ENCODE measurements at places on chromosomes 3 and 15.
A peak's percentile ranks its signal among the peaks of the same experiment; 100 is the strongest.

- peak; percentile 41 for DNase-seq
These were observed 6.0 kb downstream of the CCR2 start for GRCh38 chr3:46359733-46360493.

DNA sequence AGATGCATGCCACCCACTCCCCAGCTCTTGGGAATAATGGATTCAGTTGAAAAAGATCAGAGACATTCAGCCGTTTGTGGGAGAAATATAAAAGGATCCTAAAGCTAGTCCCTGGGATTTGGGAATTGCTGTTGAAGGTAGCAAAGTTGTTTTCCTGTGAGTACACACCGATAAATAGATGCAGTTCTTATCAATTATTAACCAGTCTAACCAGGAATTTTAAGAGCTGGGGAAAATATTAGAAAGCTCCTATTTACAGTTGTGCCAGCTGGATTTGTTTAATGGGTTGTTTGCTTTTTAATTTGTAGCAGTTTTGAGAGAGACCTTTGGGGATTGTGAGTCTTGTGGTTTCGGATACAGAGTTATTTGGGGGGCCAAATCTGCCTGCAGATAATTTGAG lies 44.2 kb upstream of the SKOR1 start:
- DNase-seq: no peak

GRCh38 chr3:127735767-127736693 lies 63.3 kb downstream of the ABTB1 start:
- peak; percentile 70 for DNase-seq

DNA sequence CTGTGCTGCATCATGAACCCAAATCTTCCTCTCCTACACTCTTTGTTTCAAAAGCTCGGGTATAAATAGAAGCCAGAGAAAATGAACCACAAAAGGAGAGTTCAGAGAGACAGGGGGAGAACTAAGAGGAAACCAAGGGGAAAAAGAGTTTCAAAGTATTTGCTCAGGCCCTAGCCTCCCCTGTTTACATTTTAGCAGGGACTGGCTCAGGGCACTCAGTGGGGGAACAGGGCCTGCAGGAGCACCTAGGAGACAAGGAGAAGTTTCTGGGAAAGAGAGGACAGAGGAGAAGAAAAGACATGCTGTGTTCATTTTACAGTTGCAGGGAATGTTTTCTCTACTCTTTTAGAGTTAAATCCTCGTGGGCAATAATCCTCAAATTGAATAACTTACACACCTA lies 8.5 kb upstream of the IL17RD start:
- DNase-seq: no peak

DNA sequence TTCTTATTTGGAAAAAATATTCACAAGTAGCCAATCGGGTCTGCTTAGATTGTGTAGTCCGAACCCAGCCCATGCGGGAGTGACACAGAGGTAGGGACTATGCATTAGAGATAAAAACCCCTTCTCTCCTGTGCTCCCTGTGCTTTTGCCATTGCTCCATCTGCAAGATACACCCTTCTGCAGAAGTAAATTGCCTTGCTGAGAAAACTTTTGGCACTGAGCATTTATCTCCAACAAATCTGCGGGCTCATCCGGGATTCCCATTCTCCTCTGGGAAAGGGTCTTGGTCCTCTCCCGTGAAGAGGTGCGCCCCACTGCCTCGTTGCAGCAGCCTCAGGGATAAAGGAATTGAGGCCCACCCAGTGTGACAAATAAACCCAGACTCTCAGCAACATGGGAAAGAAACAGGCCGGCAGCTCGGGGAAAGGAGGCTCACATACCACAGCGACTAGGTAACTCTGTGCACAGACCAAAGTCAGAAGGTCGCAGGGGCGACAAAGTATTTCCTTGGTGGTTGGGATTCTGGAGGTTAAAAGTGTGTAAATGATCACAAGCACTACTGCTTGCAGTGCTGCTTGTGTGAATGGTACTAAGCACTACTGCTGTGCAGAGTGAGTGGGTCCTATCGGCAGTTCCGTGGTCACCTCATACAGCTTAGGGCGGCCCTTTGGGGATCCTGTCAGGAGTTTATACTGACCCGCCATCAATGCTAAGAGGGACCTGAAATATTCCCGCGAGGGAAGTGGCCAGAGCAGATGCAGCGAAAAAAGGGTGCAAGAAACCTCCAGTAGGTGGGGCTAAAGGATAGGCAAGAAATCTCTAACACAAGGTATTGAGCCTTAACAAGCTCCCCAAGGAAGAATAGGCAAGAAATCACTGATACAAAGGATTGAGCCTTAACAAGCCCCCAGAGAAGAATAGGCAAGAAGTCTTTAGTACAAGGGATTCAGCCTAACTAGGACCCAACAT lies 54.3 kb downstream of the GSK3B start:
- no peak for DNase-seq

All from foreskin fibroblast (primary cell).